WTC11 (cell line): ENCODE measurements at places on chromosomes 16 and 17.

DNA sequence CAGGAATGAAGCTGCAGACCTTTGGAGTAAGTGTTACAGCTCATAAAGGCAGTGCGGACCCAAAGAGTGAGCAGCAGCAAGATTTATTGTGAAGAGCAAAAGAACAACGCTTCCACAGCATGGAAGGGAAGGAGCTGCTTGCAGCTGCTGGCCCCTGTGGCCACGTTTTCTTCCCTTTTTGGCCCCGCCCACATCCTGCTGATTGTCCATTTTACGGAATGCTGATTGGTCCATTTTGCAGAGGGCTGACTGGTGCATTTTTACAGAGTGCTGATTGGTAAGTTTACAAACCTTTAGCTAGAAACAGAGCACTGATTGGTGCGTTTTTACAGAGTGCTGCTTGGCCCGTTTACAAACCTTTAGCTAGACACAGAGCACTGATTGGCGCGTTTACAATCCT lies 841.5 kb downstream of the CDH11 start:
- DNase-seq: no peak

DNA sequence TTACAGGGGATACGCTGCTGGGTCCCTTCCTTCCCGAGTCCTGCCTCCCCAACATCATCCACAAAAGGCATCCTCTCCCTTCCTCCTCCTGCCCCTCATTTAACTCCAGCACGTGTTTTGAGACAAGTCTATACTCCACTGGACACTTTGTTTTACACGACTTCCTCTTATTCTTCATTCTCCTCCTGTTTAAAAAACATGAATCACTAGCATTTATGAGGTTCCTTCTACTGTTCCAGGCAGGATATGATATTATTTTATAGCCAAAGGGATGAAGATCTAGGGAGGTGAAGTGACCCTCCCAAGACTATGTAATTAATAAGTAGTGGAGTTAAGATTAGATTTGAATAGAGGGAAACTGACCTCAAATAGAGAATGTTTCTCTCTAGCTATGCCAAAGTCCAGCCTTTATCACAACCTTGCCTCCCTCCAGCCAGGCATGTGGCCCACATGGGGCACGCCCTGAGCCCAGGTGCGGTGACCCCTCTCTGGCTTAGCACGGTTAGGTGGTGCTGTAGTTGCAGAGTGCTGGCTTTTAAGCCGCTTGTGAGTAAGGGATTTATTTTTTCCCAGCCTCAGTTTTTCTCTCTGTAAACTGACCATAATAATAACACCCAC lies 1.3 kb upstream of the HSD17B2 start:
- DNase-seq: no peak

- no peak for DNase-seq
These were observed 3.9 kb upstream of the HOXB5 start for GRCh38 chr17:48597528-48597777.

GRCh38 chr17:16516594-16517051 lies 24.6 kb upstream of the LRRC75A start:
- no peak for DNase-seq

GRCh38 chr16:75763204-75763603 lies 36.9 kb upstream of the CPHXL start:
- DNase-seq: no peak
